ENCODE measurements at places on chromosomes 12 and 14.

- DNase-seq, result no peak
Observed at GRCh38 chr12:43676183-43676813, 82.3 kb downstream of the PUS7L start.

- no peak for DNase-seq
Observed at GRCh38 chr12:94525951-94526350, 66.3 kb upstream of the CEP83 start.

DNA sequence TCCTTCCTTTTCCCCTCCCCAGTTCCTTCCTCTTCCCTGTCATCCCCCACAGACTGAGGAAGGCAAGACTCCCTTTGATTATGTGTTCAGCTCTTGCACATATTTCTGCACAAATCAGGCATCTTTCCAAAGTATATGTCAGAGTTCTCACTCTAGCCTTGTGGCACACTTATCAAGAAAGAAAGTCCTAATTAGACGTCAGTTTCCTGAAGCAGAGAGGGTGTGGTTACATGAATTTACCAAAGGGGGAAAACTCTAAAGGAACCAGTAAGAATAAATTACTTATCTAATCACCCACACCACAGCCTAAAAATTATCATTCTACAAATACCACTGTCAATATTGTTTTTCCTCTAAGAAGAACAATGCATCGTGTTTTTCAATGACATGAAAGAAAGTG is 120.7 kb upstream of the GRIP1 start:
- no peak for DNase-seq

DNA sequence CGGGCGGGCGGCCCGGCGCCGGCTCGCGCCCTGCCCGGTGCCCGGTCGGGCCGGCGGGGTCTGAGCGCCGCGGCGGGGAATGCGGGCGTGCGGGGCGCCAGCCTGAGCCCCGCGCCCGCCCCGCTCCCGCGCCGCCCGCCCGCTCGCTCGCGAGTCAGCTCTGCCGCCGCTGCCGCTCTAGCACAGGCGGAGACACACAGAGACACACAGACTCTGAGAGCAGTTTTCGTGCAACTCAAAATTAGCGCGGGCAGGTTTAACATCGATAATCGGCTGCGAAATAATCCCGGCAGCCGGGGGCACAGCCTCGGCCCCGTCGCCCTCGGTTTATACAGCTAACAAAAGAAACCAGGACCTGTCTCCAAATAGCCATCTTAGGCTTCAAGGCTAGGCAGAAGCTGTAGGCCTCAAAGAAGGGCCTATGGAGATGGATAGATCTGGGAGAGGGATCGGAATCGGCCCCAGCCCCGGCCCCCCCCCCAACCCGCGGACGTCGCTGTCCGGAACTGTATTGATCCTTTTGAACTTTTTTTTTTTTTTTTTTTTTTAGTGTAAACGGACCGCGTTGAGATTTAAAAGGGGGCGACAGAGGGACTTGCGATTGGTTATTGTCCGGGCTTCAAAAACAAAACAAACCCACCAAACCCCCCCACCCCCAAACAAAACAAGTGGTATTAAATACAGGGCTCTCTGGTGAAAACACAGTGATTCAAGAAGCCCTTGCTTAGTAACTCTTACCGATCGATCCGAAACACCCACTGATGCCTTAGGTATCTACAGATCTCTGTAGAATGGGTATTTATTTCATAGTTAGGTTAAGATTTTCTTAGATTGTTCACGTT is 1.1 kb downstream of the ARID2 start:
- DNase-seq, result peak; percentile 44

DNA sequence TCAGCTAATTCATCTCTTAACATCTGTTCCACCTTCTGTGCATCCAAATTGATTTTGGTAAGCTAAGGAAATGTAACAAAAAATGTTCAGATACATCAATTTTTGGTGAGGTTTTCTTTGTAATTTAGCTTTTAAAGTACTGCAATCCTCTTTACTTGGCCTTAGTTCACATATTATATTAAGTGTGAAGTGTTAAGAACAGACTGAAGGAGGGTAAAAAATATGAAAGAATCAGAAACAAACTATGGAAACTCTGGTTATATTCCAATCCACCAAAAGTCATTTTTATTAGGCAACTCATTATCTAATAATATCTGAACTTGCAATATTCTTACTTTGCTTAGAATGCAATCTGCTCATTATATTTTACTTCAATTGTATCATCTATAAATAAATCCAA is 49.1 kb downstream of the CEP290 start:
- DNase-seq, result no peak

DNA sequence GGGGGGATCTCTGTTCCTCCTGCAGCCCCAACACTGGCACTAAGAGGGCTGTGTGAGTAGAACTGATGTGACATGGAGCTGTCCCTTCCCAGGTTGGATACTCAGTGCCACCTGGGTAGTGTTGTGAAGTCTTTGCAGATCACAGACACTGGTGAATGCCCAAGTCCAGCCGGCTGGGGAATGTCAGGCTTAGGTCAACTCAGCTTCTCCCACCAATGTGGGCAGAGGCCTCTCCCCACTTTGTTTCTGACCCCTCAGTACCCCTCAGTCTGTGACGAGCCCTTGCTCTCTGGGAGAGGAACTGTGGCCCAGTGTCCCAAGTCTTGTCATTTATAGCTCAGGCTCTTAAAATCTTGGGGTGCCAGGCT is 11.3 kb downstream of the SLC25A29 start:
- no peak for DNase-seq

DNA sequence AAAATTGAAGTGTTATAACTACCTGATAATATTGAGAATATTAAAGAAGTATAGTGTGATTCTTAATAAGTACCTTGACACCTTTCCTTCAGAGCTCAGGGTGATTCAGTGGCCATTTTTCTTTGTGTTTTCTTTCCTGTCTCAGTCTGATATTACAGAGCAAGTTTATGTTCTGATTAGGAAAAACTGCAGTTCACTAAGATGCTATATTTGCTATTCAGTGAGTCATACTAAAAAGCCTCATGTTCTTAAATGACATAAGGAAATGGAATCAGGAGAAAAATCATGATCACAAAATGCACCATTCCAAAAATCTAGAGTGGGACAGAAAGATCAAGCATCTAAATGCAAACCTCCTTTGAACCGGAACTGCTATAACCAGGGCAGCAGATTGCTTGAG is 390.6 kb upstream of the ATP2B1 start:
- DNase-seq, result no peak

DNA sequence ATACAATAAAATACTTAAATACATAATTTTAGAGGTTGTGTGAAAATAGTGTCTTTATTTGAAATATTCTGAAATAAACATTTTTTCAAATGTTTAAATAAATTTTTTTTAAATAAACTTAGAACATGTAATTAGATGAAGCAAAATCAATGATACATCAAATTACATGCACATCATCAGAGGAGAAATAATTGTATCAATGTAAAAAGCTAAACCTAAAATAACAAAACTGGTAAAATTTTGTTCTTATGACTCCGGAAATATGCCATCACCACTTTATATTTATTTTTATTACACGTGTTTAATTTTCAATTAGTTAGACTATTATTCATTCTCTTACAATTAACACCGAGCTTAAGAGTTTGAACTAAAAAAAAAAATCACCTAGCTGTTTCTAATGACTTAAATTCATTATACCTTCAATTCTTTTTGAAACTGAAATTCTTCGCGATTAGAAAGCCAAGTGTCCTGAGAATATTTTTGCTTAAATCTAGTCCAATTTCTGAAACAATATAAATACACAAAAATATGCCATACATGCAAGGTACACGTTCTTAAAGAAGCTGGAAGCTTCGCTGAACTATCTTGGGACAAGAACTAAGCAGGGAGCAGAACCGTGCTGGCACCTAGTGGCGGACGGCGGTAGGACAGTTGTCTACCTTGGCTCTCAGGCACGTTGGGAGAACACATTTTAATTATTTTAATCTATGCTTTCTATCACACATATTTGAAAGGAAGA is 230.5 kb downstream of the SLC25A21 start:
- DNase-seq, result peak; percentile 16

GRCh38 chr14:88775532-88775931 is 17.2 kb downstream of the EML5 start:
- no peak for DNase-seq

GRCh38 chr12:14239350-14239934 is 126.0 kb upstream of the ATF7IP start:
- no peak for DNase-seq

GRCh38 chr12:86174188-86174587 is 82.0 kb downstream of the MGAT4C start:
- DNase-seq, result no peak

GRCh38 chr14:79951572-79951971 is 259.7 kb downstream of the DIO2 start:
- DNase-seq, result no peak

DNA sequence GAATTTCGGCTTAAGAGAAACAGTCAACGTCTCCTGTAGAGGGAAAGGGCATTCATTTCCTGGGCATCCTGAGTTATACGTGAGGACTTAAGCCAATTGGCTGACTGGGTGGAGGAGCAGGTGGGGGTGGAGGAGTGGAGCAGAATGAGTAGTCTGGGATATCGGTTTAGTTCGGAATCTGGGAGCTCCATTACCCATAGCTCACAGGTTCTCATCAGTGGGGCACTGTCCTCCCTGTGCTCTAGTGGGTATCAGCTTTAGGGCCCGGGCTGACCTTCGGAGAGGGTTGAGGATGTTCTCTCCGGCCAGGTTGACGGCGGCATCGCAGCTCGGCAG is 704 bp downstream of the SDR39U1 start:
- DNase-seq, result no peak

DNA sequence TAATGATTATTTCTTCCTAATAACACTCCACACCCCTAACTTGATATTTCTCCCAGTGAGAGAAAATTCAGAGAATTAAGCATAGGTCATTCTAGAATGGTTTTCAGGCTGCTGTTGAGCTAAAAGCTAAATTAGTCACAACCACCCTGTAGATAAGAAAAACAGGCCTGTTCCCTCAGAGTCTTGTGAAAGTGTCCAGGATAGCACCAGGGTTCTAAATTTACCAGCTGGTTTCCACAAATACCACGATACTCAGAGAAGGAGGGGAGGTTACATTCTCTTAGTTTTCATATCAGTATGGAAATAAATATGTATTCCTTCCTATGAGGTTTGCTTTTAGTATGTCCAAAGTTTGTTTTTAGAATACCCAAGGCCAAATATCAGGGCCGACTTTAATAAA is 66.0 kb upstream of the YARS2 start:
- DNase-seq, result no peak

DNA sequence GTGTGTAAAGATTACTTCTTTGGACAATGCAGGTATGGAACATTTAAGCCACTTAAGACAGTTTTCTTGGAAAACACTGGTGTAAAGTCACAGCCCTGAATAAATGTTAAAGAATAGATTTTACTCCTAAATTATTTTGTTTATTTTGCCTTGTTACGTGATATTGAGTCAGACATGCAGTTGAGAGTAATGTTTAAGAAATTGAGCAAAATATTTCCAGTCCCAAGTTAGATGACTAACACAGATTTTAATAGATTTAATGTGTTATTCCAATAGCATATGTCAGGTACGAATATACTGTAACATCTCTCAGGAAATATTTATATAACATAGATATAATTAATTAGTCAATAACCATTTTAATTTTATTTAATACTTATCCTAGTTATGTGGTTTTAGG is 1361.7 kb downstream of the FSCB start:
- DNase-seq, result no peak

DNA sequence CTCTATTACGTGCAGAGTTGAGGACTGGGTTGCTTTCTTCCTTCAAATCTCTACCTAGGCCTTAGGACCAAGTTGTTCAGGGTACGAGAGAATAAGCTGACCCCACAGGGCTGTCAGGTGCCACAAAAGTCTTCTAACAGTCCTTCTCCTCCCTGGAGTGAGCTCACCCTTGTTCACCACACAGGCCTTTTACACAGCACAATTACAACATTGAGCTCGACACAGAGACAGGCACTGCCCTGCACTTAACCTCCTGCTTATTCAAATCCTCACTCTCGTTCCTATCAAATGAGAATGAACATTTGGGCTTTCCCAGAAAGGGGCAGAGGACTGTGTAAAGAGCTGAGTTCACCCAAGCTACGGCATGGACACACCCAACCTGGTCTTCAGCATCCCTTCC is 2.4 kb downstream of the GALNT6 start:
- no peak for DNase-seq

DNA sequence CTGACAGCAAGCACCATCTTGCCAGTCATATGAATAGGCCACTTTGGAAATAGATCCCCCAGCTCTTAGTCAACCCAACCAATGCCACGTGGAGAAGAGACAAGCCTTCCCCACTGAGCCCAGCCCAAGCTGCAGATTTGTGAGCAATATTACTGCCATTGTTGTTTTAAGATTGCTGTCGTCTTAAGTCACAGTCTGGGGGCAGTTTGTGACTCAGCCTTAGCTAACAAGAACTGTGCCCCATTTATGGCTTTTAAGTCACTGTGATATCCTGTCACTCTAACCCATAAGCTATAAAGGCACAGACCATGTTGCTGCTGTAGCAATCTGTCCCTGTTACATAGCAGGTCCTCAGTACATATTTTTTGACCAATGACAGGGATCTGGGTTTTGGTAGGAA is 464.2 kb downstream of the MED13L start:
- no peak for DNase-seq

DNA sequence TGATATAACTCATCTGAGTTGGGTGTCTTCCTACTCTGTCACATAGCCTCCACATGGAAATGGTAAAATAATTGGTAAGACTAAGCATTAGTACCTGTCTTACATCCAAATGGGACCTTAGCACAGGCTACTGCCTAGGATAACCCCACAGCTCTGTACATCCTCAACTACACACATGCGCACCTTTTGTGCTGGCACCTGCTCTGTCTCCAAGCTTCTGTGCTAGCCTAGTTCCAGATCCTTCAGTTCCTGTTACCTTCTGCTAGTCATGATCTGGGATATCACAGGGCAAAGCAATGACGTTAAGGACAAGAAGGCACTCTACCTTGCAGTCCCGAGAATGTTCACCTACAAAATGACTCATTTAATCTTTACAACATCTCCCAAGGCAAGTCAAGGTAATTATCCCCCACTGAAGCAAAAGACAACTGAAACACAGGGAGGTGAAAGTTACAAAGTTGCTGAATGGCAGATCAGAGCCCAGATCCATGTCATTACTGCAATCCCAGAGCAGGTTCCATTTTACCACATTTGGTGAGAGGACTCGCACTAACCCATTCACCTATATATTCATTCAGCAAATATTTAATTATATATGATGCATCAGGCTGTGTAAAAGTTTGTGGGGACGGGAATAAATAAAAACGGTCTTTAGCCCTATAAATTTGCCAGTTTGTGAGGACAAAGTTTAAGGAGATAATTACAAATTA is 61.7 kb downstream of the PPM1H start:
- no peak for DNase-seq

- no peak for DNase-seq
Observed at GRCh38 chr12:42568952-42569915, 20.3 kb downstream of the PRICKLE1 start.

DNA sequence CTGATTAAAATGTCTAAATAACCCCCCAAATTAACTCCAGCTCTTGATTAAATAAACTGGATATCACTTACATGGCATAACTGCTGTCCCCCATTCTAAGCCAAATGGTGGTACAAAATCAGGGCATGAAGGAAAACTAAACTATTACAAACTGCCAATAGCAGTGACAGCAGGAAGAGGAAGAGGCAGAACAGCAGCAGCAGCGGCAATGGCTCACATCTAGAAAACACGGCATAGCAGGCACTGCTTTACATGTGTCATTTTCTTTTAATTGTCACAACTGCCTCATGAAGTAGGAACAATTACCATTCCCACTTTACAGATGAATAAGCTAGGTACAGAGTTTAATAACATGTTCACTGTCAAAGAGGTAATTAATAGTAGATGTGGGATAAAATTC is 92.0 kb downstream of the EPS8 start:
- DNase-seq, result no peak

All from activated T-cell treated with anti-CD3 and anti-CD28 coated beads for 4 hours (primary cell).